CD14-positive monocyte (primary cell): ENCODE measurements at places on chromosomes 5 and 9.

DNA sequence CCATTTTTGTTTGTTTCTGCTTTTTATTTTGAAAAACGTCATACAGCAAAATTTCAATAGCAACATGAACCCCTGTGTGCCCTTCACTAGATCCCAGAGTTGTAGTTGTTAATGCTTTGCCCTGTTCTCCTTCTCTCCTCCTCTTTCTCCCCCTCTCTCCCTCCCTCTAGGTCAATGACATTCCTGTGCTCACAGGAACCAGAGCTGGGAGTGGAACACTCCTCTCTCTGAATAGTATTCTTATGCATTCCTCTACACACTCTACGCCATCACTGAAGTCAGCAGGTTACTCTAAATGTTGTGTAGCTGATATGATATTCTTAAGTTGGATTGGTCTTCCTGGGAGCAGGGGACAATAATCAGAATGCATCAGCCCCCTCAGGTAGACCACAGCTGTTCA, 243.4 kb downstream of the SYK start:
- no peak for DNase-seq

DNA sequence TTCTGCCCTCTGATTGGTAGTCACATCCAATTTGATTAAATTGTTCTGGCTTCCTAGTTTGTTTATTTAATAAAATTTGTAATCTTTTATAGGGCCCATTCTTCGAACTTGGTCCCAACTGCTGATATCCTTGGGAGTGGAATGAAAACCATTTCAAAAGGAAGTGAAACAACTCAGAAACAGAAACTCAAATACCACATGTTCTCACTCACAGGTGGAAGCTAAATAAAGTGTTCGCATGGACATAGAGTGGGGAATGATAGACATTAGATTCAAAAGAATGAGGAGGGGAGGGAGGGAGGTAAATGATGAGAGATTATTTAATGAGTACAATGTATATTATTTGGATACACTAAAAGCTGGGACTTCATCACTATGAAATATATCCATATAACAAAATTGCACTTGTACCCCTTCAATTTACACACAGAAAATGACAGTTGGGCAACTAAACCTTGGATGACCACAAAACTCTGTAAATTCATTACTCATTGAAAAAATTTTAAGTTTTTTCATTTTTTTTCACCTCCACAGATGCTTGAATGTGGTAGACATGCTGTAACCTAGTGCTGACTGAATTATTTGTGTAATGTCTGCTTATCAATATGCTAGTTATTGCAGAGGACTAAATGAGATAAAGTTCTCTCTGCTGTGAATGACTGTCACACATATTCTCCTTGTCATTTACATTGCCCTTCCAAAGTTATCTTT, 16.0 kb downstream of the ATP10B start:
- DNase-seq: no peak

DNA sequence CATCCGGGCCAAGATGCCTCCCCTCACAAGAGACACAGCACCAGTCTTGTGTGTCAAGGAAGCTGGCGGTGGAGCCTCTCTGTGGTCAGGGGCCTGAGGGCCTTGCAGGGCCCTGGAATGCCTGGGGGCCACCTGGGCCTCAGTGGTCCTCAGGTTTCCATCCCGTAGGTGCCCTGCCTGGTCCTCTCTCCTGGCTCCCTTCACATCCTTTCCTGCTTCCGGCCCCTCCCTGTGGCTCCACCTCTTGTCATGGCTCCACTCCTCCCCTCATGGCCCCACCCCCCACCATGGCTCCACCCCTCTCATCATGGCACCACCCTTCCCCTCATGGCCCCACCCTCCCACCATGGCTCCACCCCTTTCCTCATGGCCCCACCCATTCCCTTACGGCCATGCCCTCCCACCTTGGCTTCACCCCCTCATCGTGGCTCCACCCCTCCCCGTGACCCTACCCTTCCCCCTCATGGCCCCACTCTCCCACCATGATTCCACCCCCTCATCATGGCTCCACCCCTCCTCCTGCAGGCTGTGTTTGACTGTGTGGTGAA, 175.8 kb downstream of the CACNA1B start:
- DNase-seq: no peak

- DNase-seq: no peak
Observed at GRCh38 chr9:137406085-137406760, 16.7 kb downstream of the EXD3 start.

DNA sequence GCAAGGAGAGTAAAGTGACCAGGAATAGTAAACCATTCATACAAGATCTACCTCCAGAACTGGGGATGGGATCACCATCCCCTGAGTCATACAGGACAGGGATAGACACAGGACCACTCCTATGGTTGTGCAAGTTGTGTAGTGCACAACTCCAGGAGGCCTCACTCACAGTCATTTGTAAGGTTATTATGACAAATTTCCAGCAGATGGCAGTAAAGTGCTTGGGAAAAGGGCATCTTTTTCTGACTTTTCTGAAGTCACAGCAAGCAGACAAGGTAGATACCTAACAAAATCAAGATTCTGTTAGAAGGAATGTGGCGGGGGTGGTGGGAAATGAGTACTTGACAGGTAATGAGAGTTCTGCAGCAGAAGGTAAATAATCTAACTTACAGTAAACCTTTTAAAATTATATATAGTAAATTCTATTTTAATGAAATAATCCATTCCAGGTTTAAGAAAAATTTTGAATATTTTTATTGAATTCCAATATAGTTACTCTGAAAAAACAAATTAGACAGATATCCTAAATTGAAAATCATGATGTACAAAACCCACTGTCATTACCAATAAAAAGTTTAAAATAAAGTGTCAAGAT, 16.7 kb upstream of the KIF27 start:
- DNase-seq: peak; percentile 78

GRCh38 chr5:351084-351920, 29.8 kb downstream of the AHRR start:
- no peak for DNase-seq

- DNase-seq: no peak
Observed at GRCh38 chr9:124449381-124450151, 685 bp upstream of the ADGRD2 start.

DNA sequence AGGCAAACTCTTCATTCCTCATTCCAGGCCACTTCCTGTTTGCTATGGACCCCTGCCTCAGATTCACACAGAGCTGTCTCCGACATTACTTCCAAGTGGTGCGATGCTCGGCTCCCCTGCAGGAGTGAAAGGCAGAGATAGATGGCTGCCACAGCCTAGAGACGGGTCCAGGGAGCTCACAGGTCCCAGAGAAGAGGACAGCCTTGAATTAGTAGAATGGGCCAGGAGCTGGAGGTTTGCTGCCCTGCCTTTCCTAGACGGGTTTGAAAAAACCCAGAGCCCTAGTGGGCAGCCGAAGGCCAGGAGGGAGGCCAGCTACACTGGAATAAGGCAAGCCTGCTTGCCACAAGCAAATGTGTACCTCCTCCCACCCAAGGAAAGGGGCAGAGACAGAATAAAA, 1.8 kb downstream of the ANKRD34B start:
- no peak for DNase-seq

- no peak for DNase-seq
Observed at GRCh38 chr5:141525653-141526052, 36.8 kb downstream of the PCDHGC5 start.

- no peak for DNase-seq
Observed at GRCh38 chr5:132961887-132962286, 1.5 kb downstream of the AFF4 start.

- peak; percentile 14 for DNase-seq
Observed at GRCh38 chr9:137804908-137805630, 72.5 kb upstream of the CACNA1B start.

GRCh38 chr5:72265032-72265877, 54.8 kb downstream of the MRPS27 start:
- DNase-seq: no peak

DNA sequence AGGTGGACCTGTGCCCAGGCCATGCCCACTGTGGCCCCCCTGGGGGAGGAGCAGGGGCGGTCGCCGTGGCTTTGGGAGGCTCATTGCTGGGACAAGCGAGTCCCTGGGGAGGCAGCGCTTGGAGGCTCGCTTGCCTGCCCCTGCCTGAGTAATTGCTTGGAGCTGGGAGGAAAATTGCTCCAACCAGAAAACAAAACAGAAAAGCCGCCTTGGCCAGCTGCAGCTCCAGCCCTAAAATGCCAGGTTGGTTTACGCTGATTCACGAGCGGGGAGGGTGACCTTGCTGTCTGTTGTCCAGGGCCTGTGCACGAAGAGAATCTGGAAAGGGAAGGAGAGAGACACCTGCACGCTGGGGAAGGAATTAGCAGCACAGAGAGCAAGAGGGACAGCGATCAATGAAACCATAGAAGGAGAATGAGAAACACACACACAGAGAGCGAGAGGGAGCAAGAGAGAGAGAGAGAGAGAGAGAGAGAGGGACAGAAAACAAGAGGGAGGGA, 25.3 kb downstream of the NTNG2 start:
- no peak for DNase-seq

DNA sequence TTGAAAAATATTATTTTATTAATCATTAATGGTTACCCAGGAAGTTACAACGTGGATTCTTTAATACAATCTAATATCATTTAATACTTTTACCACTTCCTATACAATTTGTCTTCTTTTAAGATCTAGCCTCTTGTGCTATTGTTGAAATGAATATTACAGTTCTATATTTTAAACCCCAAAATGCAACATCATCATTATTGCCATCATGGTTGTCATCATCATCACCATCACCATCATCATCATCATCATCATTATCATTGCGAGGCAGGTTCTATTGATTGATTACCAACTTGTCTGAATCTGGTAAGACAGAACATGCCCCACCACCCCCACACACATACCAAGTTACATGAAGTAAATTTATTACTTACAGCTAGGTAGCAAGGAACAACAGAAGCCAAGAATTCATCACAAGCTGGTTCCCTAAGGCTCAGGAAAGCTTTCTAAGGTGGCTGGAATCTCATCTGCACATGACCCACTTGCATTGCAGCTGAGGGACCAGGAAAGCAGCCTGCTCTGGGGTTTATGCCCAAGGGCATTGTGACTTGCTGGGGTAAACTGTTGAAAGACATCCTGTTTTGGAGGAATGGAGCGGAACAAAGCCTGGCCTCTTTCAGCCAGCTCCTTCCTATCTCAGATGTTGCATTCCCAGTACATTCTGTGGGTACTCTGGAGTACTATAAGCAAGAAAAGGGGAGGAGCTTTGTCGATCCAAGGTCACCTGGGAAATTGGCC, 418.1 kb downstream of the PRR16 start:
- no peak for DNase-seq

DNA sequence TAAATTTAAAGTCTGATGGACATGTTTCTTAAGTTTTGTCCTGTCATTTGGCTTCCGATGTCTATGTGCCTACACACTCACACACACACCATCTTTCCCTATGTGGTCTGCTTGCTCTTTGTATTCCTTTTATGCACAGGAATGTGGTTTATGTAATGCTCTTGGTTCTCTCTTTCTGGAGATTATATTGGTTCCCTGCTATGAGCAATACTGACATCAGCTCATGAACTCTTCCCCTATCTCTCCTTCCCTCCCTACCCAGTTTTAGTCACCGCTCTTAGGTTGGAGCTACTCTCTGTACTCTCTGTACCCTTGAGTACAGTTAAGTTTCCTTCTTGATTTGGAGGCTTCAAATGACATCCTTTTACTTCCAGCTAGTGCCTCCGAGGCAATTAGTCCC, 77.9 kb upstream of the MVB12B start:
- no peak for DNase-seq

GRCh38 chr5:157917491-157917890, 58.5 kb upstream of the CLINT1 start:
- DNase-seq: no peak

DNA sequence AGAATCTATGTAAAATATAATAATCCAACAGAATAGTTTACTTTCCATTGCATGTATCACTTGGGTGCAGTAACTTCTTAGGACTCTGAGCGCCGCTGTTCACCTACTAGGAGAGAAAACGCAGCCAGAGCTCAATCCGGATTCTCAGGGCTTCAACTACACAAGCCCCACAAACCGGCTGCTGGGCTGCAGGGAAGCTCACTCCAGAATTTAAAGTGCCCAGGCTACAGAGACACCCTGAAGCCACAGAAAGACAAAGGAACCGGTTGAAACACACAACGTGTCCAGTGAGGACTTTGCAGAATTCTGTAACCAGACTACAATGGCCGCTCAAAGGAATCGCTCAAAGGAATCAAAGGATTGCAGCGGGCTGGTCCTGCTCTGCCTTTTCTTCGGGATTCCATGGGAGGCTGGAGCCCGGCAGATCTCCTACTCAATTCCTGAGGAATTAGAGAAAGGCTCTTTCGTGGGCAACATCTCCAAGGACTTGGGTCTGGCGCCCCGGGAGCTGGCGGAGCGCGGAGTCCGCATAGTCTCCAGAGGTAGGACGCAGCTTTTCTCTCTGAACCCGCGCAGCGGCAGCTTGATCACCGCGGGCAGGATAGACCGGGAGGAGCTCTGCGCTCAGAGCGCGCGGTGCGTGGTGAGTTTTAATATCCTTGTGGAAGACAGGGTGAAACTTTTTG, at the start of gene PCDHGA10:
Gene PCDHGA10 (plus strand): TSS at position 134 of the 686 bp plus-strand sequence. CDS start 189 bp downstream, at position 323.
- DNase-seq: peak; percentile 27
